Activated gamma-delta T cell treated with anti-CD3 and anti-CD28 coated beads, Interleukin-2, amount 50 U/mL, for 16 hours (primary cell): ENCODE measurements at places on chromosomes 3 and 15.

GRCh38 chr3:101857301-101857741 is 8.0 kb downstream of the NFKBIZ start:
- DNase-seq, result no peak

DNA sequence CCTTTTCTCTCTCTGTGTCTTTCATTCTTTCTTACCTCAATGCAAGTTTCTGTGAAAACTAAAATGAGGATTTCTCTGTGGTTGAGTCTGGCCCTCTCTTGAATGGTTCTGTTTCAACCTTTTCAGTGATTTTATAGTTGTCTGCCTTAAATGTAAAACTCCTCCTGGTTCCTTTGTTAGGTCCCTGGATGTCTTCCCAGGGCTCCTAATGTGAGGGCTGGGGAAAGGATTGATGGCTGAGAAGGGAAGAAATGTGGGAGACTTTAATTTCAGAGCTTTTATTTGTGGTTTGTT is 90.6 kb upstream of the GRM7 start:
- DNase-seq, result no peak

DNA sequence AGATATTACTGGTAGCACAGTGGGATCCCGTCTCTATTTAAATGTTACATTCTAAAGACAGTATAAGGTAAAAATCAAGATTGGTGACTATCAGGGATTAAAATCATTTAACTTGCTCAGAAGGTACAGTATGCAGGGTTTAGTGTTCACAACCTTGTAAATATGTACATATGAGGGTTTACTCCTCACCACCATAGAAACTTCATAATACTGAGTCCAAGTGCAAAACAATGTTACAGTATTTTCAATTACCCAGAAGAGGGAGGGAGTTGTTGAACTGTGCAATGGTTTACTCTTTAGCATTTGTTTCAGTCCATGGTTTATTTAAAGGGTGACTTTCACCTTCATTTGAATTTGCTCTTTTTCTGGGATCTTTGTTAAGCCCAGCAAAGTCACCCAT is 165.1 kb downstream of the ZNF621 start:
- no peak for DNase-seq

DNA sequence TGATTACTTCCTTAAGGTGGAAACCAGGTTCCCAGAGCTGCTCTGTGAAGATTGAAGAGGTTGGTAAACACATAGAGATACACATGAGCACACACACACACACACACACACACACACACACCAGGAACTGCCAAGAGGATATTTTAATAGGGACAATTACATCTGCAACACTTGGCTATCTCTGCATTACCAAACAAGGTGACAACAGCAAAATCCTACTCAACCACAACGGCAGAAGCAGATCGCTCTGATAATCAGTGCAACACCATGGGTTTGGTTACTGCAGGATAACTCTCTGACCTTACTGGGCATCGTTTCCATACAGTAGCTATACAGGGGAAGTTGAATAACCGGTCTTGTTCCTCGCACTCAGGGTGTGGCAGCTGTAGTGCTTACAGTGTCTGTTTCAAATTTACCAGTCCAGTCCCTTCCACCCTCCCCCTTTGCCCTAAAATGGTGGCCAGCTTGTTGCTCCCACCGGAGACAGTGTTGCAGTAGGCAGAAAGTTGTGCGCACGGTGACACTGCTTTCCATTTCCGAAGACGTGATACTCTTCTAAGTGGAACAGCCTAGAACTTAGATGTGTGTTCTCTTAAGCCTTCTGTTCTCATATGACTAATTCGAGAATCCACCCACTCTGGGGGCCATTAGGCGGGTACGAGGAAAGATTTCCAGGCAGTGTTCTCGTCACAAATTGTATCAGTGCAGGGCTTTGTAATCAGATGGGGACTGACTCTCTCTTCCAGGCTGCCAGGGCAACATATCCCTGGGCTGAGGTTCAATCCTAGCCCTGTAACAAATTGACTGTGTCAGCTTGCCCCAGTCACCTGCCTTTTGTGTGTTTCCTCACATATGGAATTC is 176.2 kb downstream of the P3H2 start:
- no peak for DNase-seq

GRCh38 chr15:22262613-22263020 is 182.3 kb downstream of the OR4M2 start:
- DNase-seq, result no peak

- DNase-seq, result no peak
Observed at GRCh38 chr15:27499719-27500118, 528.7 kb downstream of the GABRG3 start.

DNA sequence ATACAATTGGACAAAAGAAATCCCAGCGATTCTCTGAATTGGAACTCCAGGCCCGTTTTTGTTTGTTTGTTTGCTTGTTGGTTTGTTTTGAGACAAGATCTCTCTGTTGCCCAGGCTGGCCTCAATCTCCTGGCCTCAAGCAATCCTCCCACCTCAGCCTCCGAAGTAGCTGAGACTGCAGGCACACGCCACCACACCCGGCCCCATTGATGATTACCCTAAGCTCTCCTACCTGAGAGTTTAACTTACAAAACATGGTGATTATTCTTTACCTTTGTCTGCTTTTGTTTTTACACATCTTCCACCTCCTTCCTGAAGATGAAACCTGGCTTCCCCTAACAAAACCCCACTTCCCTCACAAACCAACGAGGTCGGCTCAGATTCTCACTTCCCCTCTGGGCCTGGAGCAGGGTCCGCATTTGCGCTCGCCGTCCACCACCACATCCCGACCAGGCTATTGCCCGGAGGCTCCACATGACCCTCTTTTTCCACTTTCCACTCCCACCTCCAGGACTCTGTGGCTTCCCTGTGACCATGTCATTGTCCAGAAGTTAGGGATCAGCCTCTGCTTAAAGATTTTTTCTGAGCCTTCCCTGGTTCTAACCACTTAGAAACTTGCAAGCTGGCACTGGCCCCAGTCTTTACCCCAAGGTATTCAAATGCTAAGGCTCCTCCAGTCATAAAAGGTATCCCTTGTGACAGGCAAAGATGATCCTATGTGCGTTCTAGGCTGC is 14.8 kb downstream of the KLHL6 start:
- DNase-seq, result no peak

DNA sequence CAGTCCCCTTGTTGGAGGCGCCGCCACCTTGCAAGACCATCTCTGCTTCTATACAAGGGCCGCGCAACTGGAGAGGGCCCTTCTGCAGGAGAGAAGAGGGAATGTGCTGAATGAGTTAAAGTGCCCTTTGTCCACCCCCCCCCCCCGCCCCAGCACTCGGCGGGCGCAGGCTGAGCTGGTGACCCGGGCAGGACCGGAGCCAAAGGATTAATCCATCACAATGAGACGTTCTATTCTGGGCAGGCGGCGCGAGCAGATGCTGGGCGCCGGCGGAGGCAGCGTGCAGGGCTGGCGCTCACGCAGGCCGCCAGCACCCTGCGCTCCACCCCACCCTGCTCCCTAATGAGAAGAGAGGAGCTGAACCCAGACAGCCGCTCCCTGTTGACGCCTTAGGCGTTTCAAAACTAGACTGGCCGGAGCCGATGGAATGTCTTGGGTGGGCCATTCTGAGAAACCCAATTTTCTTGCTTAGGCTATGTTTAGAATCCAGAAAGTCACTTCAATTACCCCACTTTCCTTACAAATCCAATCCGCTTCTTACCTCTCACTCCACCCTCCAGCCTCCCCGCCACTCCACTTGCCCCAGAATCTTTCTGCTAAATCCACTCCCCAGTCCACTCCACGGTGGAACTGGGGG is 32.9 kb downstream of the GJD2 start:
- DNase-seq, result no peak

GRCh38 chr3:64561325-64561843 is 126.4 kb downstream of the ADAMTS9 start:
- no peak for DNase-seq

GRCh38 chr3:132242790-132243189 is 74.4 kb upstream of the ACP3 start:
- no peak for DNase-seq

- DNase-seq, result no peak
Observed at GRCh38 chr3:127457094-127457475, 133.4 kb downstream of the TPRA1 start.

GRCh38 chr3:63128380-63128779 is 149.7 kb upstream of the SYNPR start:
- DNase-seq, result no peak

- DNase-seq, result no peak
Observed at GRCh38 chr15:92429378-92430068, 35.8 kb downstream of the ST8SIA2 start.

DNA sequence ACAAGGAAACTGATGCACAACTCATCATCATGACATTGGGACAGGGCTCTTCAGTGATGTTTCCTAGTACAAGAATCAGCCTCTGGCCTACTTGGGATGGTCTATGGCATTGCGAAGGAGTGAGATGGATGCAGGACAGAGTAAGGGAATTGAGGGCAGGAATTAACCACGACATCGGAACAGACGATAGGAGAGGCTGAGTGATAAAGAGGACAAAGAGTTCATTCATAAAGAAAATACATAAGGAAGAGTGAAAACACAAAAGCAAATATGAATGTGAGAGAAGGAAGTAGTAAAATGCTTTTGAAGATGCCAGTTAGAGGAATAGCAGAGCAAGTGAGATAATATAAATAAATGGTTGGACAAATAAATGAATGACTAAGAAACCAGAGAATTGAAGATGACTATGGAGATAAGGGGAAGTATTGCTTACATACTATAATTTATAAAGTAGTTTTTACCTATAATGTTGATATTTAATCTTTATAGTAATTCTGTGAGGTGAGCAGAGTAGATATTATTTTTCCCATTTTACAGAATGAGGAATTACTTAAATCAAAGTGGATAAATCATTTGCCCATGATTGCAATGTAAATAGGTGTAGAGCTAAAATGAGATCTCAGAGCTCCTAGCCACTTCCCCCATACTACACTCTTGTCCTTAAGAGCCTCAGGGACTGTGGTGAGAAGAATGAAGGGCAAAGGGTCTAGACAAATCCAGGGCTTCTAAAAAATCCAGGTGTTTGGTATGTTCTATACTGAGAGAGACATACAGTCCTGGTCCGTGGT is 203.3 kb downstream of the DTWD1 start:
- no peak for DNase-seq

DNA sequence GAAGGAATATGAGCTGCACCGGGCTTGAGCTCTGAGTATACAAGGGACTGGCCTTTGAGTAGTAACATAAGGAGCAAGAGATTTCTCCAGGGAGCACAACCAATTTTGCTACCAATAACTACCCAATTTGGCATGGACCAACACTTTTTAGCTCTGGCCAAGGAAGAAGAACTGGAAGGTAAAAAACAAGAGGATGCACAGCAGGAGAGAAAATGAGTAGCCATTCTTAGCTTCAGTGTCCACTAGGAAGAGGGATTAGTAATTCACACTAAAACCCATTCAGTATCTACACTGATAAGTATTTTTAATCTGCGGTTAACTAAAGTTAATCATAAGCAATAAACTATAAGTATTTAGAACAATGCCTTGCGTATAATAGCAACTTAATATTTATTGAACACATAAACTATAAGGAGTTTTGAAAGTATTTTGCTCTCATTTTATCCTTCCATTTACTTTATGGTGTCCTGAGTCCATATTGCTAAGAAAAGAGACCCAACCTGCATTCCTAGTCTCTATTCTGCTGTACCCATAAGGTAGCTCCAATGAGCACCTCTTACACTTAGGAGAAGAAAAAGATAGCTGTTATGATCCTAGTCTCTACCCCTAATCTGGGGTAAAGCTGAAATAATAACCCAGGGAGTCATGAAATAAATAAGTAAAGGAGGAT is 268.9 kb downstream of the IGSF11 start:
- DNase-seq, result no peak

DNA sequence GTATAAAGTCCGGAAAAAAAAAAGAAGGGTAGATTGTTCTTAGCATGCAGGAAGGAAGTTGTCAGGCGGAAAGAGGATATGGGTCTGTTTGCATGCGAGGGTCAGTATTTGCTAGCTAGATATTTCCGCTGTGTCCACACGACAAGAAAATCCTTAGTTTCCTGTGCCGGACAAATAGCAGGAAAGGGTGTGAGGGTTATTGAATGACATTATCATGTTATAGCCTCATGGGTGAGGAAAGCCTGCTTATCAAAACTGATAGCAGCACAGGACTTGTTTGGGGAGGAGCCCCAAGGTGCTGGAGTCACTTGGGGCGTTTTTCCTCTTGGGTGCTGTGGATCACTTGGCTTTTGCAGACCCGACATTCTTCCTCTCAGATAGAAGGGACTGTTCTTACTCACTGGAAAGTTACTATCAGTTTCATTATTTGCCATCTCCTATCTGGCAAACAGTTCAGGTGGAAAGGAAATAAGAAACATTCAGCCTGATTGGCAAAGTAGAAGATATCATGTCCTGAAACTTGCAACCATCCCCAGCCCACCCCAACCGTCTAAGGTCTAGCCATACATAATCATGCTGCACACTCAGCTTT is 127.2 kb upstream of the DPH6 start:
- no peak for DNase-seq

- DNase-seq, result no peak
Observed at GRCh38 chr15:93362821-93363220, 273.8 kb upstream of the RGMA start.
